Spleen (tissue), 13 donors: ENCODE measurements at places on chromosomes 3 and 15. TPM values are rescaled to one million over a fixed set of nuclear protein-coding genes. Genes with fewer than 3 reads are reported as not detected.

- DNase-seq, result no peak
These were observed 89.7 kb upstream of the CCNL1 start for GRCh38 chr3:157249606-157250005.

- no peak for DNase-seq
These were observed 92.7 kb downstream of the DLG1 start for GRCh38 chr3:197205675-197206074.

DNA sequence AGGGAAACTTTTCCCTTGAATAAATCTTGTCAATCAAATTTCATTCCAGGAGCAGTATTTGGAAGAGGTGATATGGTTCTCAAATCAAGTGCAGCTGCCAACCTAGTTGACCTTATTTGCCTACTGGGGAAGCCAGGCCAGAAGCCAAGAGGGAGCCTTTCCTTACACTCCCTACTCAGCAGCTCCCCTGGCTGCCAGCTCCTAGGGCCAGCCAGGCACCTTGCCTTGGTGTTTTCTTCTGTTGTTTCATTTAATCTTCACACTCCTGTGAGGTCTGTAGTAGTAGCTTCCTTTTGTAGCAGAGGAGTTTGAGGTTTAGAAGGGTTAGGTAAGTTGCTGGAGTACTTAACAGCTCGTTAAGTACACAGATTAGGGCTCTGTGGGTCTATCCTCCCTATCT lies 22.6 kb downstream of the MKRN2OS start:
- DNase-seq, result no peak

DNA sequence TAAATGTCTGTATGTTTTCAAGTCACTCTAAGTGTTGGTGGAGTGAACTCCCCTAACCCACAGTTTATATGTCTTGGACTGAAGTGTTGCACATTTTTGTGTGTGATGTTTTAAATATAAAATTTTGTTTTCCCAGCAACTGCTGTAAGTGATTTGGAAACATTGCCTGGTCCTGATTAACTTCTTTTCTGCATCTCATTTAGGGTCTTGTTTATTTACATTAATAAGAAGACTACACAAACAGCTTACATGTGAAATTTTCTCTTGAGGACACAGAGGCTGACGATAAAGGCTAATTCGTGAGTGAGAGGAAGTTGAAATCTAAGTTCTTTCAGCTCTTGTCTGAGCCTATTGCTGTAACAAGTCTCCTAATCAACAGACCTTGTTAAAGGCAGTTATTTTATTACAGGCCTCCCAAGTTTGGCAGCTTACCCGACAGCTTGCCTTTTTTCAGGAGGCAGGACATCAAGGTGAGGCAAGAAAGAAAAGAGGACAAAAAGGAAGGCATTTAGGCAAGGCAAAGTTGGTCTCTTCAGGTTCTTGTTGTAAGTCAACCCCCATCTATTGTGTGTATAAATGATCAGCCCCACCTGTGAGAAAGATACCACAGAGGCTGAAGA lies 177.7 kb upstream of the NR2E3 start:
- no peak for DNase-seq

- no peak for DNase-seq
These were observed 175.6 kb downstream of the GREM1 start for GRCh38 chr15:32893421-32893820.

- no peak for DNase-seq
These were observed 43.0 kb upstream of the ABI3BP start for GRCh38 chr3:101036213-101036618.

DNA sequence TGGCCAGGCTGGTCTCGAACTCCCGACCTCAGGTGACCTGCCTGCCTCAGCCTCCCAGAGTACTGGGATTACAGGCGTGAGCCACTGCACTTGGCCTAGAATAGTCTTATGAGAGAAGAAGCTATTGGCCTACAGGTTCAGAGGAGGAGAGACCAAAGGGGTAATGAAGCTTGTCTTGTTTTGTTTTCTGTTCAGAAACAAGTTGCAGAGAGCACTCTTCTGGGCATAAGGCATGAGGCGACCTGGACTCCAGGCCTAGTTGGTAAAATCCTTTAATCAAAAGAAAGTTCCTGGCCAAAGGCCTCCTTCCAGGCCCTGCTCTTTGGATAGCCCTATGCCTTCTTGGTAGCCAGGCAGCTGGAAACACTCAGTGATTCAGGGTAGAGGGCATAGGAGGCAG lies 87.3 kb upstream of the SKOR1 start:
- no peak for DNase-seq

Gene GPR15
- total RNA-seq, result 2.6 TPM

DNA sequence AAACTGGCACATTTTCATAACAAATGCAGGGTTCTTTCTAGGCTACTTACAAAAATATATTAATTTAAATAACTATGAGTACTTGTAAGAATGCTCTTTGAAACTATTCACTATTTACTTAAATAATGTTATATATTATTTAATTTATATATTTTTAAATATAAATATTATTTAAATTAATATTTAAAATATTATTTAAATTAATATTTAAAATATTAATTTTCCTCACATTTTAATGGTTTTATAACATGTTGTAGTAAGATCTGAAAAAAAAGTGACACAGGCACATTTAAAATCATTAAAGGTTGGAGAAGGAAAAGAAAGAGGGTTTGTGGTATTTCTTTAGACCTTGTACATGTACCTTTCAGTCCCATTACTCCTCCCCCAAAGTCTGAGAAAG lies 34.6 kb downstream of the CCDC14 start:
- no peak for DNase-seq

- DNase-seq, result no peak
These were observed 51.0 kb upstream of the SH3GL3 start for GRCh38 chr15:83396101-83396500.

DNA sequence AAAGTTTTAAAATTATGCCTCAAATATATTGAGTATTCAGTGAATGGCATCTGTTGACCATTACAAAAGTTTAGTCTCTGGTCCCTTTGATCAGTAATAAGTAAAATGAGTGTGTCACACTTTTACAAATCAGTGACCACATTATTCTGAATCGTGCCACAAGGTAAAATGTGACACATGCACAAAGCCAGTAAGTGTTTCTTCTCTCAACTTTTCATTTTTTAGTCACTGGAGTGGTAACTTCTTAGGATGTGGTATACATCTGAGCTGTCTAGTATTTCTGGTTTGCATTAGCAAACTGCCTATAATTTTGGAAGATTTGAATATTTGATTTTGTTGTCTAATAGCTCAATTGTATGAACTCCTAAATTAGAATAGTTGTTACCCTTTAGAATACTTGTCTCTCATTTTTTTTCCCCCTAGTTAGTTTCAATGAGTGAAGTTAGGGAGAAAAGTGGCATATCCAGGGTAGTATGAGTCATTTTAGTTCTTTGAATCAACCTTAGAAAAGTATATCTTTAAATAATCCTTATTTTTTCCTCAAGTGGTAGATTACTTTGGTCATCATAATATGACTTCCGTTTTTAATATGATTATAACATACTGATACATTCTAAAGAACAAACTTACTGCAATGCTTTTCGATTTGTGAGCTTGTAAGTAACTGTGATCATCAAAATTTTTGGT lies 18.1 kb downstream of the DNAJC13 start:
- no peak for DNase-seq

- no peak for DNase-seq
These were observed 50.8 kb downstream of the GPR176 start for GRCh38 chr15:39869254-39869653.

Gene GLDN
- 2.6 TPM for total RNA-seq

Gene ANKRD63
- total RNA-seq, result not detected

Gene TM4SF4
- total RNA-seq, result not detected

DNA sequence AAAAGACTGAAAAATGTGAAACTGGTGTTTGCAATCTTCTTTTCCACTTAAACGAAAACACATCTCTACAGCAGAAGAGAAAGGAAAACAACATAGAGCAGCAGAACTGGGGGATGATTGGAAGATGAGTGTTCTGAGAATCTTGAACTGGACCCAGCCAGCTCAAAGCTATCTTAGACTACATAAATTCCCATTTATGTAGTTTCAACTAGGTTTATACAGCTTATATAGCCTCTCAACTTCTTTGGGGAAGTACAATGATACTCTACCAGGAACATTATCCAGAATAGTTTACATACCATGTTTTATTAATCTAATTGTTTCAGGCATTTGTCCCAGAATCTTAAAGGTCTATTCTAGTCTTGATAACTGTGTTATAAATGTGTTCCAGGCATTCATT lies 658.2 kb upstream of the LMCD1 start:
- no peak for DNase-seq

- no peak for DNase-seq
These were observed 18.9 kb downstream of the PHC3 start for GRCh38 chr3:170162630-170163029.

DNA sequence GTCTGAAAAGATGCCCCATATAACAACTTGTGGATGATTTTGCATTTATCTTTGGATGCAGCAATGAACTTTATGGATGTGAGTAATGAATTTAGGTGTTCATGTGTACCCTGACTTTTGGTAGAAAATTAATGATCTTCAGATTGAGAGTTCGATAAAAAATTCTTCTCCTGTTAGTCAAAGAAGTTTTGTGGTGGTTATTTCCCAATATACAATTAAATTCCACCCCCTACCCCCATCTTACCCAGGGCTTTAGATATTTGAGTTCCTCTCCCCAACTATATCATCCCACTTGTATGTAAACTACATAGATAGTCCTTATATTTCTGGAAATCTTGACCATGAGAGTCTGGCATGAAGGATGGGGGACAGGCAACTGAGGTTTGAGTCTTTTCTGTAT lies 126.1 kb upstream of the ALDH1A3 start:
- DNase-seq, result no peak

- no peak for DNase-seq
These were observed 1.1 kb downstream of the SAMMSON start for GRCh38 chr3:70000563-70001081.

Gene GCSAM
- total RNA-seq, result 6.7 TPM

Gene SLC28A1
- total RNA-seq, result not detected

GRCh38 chr3:149706905-149707304 lies 45.4 kb downstream of the COMMD2 start:
- no peak for DNase-seq

DNA sequence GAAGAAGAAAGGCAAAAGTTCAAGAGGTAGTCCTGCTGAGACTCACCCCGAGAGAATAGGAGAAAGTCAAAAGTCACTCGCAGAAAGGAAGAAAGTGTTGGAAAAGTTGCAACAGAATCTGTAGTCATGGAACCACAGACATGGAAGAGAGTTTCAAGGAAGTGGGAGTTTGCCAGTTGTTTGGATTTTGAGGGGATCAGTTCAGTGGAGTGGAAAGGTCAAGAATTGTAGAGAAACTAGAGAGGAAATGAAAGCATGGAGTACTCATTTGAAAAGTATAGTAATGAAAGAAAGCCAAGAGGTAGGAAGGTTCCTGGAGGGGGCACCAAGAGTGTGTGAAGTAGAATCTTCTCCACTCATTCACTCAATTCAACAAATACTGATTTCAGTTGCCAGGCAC lies 34.7 kb downstream of the SPTSSB start:
- DNase-seq, result no peak

Gene FBXW12
- not detected for total RNA-seq

- no peak for DNase-seq
These were observed 28.5 kb downstream of the KLHL25 start for GRCh38 chr15:85766001-85766831.

Gene IQCF2
- not detected for total RNA-seq
